ENCODE measurements at places on chromosomes 7 and 10.

- DNase-seq = no peak
Observed at GRCh38 chr7:17988858-17989257, 38.8 kb downstream of the PRPS1L1 start.

- no peak for DNase-seq
Observed at GRCh38 chr10:69880301-69881081, 78.8 kb downstream of the COL13A1 start.

DNA sequence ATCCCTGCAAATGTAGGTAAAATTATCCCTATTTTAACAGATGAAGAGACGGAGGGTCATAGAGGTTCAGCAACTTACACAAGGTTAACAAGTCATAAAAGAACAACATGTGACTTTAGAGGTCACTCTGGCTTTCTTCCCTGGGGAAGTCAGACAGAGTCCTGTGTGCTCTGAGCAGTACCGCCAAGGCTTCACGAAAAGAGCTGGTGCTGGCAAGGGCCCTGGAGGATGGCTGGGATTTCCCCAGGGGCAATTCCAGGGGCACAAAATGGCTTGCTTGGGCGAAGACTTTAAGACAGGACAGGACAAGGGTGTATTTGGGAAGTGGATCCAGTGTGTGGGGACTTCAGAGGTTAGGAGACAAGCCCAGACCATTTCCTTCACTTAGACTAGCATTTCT is 144.1 kb downstream of the PIP4K2A start:
- no peak for DNase-seq

- DNase-seq = peak; percentile 92
Observed at GRCh38 chr7:101602484-101603241, 26.4 kb downstream of the MYL10 start.

GRCh38 chr10:24556750-24557742 is 166.6 kb downstream of the ARHGAP21 start:
- DNase-seq = peak; percentile 81

DNA sequence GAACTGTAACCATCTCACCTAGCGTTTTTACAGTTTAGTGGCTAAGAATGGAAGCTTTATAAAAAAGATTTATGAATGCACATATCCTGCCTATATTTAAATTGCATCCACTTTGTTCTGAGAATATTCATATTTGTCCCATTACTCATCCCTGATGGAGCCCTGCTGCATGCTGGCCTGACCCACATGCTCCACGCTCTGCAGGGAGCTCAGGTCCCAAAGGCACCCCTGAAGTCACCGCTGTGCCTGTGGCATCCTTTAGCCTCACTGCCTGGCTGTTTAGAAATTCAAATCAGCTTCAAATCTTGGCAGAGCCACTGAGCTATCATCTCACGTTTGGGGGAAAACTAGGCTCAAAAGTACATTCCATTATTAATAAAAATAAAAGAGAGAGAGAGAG is 24.4 kb downstream of the C10orf90 start:
- DNase-seq = peak; percentile 20

DNA sequence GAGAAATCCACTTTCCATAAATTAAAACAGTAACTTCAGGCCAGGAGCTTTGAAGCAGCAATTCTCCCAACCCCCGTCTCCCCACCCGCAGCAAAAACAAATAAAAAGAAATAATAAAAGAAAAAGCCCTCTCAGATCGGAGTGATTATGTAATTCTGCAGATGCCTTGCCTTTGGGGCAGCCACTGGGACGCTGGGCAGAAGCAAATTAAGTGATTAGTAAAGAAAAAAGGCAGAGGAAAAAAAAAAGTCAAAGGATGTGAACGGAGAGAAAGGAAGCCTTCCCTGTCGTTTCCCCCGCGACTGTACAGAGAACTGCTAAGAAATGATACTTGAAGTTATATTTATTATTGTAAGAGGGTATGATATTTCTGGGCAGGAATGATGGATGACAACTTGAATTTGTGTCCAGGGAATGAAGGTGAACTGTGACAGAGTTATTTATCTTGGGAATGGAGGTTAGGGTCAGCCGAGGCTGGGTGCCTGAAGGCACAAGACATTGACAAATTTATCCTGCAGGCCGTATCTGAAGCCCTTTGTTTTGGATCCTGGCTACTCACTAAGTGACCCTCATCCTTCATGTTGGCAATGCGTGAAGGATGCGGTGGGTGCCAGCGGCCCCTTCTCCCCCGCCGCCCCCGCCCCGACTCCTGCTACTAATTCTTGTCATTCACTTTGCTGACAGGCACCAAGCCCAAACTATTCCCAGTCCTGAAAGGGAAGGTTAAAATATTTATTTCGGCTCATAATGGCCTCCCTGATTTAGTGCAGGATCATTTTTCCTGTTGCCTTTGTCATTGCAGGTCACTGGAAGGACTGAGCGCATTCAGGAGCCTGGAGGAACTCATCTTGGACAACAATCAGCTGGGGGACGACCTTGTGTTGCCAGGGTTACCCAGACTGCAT is 604.0 kb downstream of the LRMDA start:
- DNase-seq = no peak

- DNase-seq = no peak
Observed at GRCh38 chr10:79610601-79611191, at the start of gene SFTPA1. Gene SFTPA1 (plus strand): TSS chr10:79610939. CDS start chr10:79611826, 887 bp downstream.

DNA sequence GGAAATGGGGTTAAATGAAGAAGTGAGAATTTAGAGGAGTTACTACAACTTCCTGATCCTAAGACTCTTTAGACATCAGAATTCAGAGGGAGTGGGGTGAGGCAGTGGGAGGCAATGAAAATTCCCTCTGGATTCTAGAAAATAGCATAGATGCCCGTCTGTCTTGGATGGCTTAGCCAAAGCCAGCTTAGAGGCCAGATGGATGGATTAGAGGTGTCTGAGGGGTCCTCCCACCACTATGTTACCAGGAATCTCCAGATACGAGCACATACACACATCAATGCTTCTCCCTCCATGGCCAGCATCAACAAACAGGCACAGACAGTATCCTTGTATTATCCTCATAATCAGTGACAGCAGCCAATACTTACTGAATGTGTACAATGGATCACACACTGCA is 418.1 kb downstream of the PLXNA4 start:
- DNase-seq = no peak

GRCh38 chr7:70456719-70457118 is 675.2 kb upstream of the GALNT17 start:
- DNase-seq = no peak

GRCh38 chr7:490461-491291 is 29.0 kb downstream of the PDGFA start:
- DNase-seq = no peak

DNA sequence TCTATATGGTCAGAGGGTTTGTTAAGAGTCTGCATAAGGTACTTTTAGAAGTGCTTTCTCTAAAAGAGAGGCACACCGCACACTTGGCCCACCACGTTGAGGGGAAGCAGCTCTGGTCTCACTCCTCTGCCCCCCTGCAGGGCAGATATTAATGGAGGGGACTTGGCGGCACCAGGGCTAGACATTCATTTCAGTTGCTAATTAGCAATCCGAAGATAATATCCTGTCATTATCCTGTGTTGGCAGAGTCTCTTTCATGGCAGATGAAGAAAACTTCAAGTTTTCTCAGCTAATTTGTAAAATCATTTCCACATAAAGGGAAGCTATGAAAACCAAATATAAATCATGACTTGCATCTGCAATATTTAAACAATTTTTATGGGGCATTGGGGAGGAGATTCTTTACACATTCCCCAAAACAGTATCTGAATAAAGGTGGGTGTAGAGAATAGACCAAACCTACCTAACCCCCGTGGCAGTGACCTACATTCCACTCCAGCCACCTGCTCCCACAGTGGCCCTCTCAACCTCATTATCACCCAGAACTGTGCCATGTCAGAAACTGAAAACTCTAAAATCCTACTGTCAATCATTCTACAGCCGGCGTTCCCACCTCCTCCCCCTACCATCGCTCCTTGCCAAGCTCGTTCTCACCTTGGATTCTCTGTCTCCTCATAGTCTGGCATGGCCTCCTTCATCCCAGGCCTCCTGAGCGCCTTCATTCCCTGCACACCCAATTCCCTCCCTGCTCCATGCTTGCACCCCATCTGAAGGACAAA is 54.1 kb upstream of the STK17A start:
- DNase-seq = no peak

DNA sequence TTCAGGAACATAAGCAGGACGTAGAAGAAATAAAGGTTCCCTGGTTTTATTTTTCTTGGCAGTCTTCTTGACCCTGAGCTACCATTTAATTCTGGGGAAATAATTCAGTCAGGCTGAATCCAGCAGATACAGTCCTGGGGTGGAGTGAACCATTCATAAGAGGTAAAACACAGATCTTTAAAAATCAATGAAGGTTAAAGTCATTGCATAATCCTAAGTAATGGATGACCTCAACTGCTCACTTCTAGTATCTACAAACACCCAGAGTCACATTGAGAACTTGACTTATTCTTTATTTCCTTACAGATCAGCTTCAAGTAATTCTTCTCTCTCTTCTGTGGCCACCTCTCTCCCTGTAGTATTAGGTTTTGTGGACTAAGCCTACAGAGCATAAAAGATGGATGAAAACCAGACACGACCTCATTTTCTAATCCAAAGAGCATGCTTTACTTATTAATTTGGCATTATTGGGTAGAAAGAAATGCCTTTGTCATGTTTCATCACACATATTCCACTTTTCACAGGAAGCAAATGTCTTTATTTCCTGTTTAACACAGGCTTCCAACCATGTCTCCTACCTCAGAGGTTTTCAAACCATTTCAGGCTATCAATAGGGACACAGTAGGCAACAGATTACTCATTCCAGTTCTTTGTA is 182.3 kb upstream of the IMMP2L start:
- DNase-seq = peak; percentile 10

DNA sequence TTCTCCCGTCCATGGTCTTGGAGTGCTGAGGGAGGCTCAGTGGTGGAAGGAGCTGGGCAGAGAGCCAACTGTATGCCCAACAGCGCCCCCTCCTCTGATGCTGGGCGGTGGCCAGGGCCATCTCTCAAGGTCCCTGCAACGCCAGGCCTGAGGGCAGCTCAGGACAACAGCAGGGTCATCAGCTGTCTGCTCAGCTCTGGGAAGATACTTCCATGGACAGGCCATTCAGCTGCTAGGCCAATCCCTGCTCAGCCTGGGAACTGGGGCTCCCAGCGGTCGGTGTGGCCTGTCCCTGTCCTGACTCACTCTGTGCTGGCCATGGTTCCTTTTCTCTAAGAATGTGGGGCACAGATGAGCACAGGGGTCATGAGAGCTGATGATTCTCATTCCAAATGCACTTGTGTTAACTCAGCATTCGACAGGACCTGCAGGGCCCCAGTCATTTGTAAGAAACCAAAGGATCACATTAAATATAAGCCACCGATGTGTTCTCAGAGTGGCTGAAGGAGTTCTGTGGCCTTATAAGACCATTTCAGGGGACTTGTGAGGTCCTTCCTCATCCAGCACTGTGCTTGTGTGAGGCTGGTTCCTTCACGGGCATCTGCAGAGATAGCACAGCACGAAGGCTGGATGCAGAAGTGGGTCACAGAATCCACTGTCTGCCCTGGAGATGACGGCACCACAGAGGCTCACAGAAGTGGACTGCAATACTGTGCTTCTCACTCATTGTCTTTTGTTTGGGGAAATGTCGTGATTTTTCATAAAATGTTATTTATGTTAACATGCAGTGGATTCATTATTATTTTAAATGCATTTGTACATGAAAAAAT is 73.0 kb downstream of the ADCY1 start:
- no peak for DNase-seq

DNA sequence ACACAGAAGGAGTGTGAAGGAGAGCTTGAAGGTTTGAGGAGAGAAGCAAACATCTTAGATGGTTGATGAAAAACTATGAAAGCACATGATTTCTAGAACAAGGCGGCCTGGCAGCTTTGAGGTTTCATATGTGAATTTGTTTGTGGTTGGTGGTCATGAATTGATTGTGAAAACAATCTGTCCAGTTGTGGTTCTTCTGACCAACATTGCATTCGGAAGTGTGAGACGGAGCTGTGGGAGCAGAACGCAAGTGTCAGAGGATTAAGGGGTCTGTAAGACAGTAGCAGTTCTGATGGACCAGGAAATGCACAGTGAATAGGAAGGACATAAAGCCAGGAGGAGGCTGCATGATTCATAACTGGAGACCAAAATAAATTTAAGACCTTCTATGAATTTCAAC is 594.6 kb downstream of the NXPH1 start:
- DNase-seq = no peak

DNA sequence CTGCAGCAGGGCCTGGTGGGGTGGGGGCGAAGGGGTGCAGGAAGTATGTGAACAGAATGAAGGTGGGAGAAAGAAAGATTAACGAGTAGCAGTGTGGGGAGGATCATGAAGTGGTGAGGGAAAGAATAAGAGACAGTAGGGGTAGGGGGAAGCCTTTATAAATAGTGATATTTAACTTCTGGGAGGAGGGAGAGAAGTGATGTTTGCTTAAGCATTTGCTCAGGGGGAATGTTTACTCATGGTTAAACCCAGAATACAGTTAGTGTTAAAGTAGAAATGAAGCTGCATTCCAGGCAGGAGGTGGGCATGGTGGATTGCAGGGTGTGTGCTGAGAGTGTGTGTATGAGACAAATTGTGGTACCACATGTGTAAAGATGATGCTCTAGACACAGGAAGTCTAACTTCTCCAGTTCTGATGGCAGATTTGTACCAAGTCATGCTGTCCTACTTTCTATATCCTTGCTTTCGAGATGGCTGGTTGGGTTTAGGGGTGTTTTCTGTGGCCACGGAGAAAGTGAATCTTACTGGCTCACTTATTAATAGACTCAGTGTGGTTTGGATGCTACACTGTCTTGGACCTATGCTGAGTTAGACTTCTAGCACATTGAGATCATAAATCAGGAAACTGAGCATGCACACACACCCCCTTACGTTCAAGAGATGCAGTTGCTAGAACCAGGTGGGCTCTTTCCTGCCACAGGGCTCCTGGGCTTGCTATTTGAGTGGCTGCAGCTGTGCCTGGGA is 10.6 kb upstream of the DNMBP start:
- DNase-seq = no peak

DNA sequence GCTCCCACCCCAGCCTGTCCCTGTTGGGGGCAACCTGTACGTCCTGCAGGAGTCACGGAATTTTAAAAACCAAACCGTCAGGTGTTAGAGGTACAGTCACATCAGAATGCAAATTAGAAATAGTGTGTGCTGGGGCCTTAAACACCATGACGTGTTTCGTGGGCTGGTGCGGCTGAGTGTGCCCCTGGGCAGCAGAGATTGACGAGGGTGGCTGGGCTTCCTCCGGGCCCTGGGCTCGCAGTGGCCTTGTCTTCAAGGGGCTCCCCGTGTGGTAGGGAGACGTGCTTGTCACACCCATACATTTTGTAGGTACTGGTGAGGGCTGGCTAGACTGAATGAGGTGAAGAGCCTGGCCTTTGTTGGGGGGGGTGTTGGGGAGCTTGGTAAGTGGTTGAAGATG is 7.6 kb downstream of the MGMT start:
- DNase-seq = no peak

GRCh38 chr7:39102234-39102633 is 124.5 kb downstream of the POU6F2 start:
- DNase-seq = no peak

GRCh38 chr10:28363376-28363775 is 60.5 kb upstream of the MPP7 start:
- DNase-seq = no peak

GRCh38 chr10:92184977-92185376 is 105.9 kb downstream of the CPEB3 start:
- no peak for DNase-seq

- DNase-seq = no peak
Observed at GRCh38 chr7:134907000-134907399, 79.3 kb upstream of the AGBL3 start.

GRCh38 chr7:32574626-32575025 is 79.3 kb downstream of the AVL9 start:
- DNase-seq = no peak

- DNase-seq = no peak
Observed at GRCh38 chr7:29316926-29317325, 122.4 kb downstream of the CHN2 start.

GRCh38 chr7:155483868-155484325 is 26.0 kb downstream of the EN2 start:
- no peak for DNase-seq

All from adipocyte (in vitro differentiated cells).